ENCODE measurements at places on chromosomes 2 and 18. TPM values are rescaled to one million over a fixed set of nuclear protein-coding genes. Genes with fewer than 3 reads are reported as not detected.

Gene CROCC2
- not detected for total RNA-seq

DNA sequence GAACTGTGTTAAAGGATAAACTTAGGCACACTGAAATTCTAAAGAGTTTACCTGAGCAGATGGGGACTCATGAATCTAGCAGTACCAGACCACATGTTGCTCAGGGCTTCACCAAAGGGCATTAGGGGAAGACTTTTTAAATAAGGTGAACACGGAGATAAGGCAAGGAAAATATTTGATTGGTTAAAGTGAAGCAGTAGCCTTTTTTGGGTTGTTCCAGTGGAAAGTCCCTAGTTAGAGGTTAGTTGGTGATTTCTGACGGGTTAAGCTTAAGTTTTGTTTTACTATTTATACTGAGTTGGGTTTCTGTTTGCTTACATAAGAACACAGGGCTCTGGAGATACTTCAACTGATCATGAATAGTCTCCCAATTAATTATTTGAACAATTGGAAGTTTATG is 722.5 kb downstream of the SOCS6 start:
- H3K36me3 ChIP-seq = no peaks in the 10 kb centered on the region
- no peak overlapping the region for H3K4me3 ChIP-seq
- H3K4me1 ChIP-seq = no peaks in the 10 kb centered on the region
- H3K27ac ChIP-seq = no peak overlapping the region
- no peaks in the 10 kb centered on the region for H3K27me3 ChIP-seq

GRCh38 chr2:136208682-136209420 is 90.9 kb upstream of the CXCR4 start:
- no peak overlapping the region for H3K27ac ChIP-seq
- H3K27me3 ChIP-seq = no peaks in the 10 kb centered on the region
- no peaks in the 10 kb centered on the region for H3K4me1 ChIP-seq
- DNase-seq = no peak

- DNase-seq = no peak
- H3K36me3 ChIP-seq = no peaks in the 10 kb centered on the region
- H3K27ac ChIP-seq = no peak overlapping the region
- no peaks in the 10 kb centered on the region for H3K4me1 ChIP-seq
- no peak overlapping the region for H3K4me3 ChIP-seq
- no peaks in the 10 kb centered on the region for H3K27me3 ChIP-seq
Observed at GRCh38 chr18:6605115-6605869, 124.2 kb upstream of the ARHGAP28 start.

Measured in astrocyte (in vitro differentiated cells and primary cell).